Activated CD8-positive, alpha-beta memory T cell treated with anti-CD3 and anti-CD28 coated beads for 1 hour (primary cell): ENCODE measurements at places on chromosomes 13 and 19.

DNA sequence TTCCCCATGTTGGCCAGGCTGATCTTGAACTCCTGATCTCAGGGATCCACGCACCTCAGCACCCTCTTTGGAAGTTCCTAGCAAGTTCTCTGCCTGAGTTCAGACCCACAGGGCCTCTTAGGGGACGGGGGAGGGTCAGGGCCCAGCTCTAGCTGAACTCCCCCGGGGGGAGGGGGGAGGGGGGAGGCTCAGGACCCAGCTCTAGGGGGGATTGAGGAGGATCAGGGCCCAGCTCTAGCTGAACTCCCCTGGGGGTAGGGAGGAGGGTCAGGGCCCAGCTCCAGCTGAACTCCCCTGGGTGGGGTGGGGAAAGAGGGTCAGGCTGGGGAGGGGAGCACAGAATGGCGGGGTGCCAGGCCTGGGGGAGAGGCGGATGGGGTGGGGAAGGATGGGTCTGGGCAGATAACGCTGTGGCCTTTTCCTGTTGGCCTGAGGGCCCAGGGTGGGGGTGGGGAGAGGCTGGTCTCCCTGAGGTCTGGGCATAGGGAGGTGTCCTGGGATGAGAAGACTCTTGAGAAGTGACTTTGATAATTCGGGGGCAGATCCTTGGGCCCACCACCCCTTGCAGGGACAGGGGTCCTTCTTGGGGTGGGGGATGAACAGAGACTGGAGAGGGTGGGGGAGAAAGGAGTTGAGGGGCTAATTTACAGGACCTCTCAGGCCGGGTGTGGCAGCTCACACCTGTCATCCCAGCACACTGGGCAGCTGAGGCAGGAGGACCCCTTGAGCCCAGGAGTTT, 5.5 kb upstream of the PTBP1 start:
- DNase-seq: no peak

GRCh38 chr19:5380215-5380919, 39.8 kb upstream of the PTPRS start:
- no peak for DNase-seq

DNA sequence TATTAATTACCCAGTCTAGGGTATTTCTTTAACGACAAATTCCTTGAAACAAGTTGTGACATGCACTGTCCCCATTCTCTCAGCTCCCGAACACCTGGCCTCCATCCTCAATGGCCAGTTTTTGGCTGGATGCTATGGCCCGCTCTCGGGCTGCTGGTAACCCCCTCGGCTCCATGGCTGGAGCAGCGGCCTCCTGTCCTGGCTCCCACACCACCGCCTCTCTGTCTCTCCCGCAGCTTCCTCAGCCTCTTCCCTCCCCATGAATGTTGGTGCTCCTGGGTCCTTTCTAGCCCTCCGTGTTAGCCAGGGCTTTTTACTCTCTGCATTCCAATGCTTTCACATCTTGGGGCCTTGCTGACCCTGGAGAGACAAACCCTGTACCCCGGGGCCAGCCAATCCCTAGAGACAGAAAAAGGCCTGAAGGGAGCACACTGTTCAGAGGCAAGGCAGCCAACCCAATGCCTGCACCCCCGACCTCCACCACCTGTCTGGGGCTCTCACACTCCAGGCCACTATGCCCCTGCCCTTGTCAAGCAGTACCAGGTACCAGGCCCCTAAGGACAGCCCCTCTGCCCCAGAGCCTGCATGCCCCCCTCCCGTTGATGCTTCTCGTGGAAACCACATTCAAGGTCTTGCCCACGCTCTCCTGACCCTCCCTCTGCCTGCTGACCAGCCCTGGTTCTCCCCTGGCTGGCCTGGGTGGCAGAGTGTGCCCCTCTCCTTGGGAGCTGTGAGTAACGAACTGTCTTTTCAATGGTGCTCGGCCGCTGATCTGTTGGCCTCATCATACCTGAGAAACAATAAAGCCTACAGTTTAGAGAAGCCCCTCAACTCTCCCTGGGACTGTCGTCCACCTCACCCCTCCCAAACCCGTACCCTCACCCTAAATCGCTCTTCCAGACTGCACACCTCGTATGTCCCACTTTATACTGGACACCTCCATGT, 86.9 kb upstream of the GPR183 start:
- DNase-seq: no peak

GRCh38 chr13:114288157-114288591, 6.8 kb downstream of the UPF3A start:
- no peak for DNase-seq

- no peak for DNase-seq
Measured at GRCh38 chr19:45542234-45542668, 35.0 kb downstream of the VASP start.

GRCh38 chr19:41214161-41214560, 4.9 kb upstream of the AXL start:
- DNase-seq: no peak

- no peak for DNase-seq
Measured at GRCh38 chr13:36884235-36884634, 35.8 kb downstream of the SMAD9 start.

DNA sequence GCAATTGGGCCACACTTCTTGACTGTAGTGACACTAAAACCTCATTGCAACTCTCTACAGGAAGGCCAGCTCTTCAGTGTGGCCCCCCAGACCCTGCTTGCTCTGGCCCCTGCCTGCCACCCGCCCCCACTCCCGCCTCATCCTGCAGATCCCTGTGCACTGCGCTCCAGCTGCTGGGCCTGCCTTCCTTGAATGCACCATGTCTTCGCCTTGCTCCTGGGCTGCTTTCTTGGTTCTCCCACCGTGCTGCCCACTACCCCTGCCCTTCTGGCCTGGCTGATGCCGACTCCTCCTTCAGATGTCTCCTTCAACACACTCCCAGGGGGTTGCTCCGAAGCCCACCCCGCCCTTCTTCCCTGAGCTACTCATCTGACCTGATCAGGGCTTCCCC, 98.2 kb downstream of the SIPA1L3 start:
- no peak for DNase-seq

DNA sequence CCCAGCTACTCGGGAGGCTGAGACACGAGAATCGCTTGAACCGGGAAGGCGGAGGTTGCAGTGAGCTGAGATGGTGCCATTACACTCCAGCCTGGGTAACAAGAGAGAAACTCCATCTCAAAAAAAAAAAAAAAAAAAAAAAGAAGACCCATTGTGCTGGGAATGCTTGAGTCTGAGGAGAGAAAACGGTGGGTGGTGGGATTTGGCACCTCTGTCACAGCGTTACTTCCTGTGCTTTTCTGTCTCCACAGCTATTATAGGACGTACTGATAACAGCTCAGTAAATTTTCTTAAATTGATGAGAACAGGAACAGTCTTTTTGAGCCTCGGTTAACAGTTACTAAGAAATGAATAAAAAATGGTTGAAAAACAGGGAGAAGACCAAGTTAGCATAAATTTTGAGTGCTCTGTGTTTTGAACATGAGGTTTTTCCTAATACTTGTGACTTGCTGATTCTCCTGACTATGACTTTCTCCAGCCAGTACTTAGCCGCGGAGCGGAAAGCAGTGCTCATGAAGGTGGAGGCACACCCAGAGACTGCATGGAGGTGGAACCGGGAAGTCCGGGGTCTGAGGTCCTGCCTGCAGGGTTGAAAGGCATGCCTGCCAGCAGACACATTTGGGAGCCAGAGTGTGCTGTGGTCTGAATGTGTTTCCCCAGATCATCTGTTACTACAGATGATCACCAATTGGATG, 55.3 kb upstream of the TEX29 start:
- no peak for DNase-seq

GRCh38 chr13:70995338-70995737, 871.7 kb downstream of the DACH1 start:
- DNase-seq: no peak

DNA sequence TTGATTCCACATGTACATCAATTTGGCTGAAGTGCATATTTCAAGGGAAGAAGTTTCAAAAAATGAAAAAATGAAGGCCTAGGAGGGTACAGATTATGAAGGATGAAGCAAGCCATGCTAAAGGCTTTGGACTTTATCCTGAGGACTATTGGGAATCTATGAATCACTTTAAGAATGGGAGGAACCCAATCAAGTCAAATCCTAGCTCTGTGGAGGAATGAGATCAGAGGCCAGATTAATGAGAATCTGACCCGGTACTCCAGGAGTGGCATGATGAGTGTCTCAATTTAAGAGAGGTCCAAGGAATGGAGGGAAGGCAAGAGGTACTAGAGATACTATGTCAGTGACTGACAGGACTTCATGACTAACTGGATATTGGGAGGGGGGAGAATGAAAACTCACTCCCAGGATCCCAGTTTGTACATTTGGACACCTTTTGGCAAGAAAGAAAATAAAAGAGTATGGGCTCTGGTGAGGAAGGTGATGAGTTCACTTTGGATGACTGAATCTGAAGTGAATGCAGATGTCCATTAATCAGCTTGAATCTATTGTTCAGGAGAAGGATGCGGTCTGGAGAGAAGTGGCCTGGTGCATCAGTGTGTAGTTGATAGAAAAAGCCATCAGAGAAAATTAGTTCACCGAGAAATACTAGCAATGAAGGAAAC, 349.0 kb downstream of the EFNB2 start:
- no peak for DNase-seq

DNA sequence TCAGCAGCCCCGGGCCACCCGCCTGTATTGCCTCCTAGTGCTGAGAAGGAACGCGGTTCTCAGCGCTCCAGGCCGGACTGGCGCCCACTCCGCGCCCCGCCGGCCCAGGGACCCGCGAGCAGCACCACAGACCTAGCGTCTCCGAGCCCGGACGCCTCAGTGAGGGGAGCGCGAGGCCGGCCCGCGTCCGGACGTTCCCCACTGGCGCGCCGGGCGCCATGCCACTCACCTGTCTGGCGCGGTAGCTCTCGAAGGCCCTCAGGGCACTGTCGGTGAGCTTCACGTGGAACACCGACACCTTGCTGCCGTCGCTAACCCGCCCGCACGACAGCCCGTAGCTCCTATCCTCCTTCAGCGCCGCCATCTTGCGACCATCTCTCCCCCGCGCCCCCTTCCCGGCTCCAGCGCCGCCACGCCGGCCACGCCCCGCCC, at the start of gene ELL:
ELL (minus strand) TSS at position 379 of the 432 bp plus-strand sequence; CDS start at position 364, 15 bp downstream.
- DNase-seq: no peak

DNA sequence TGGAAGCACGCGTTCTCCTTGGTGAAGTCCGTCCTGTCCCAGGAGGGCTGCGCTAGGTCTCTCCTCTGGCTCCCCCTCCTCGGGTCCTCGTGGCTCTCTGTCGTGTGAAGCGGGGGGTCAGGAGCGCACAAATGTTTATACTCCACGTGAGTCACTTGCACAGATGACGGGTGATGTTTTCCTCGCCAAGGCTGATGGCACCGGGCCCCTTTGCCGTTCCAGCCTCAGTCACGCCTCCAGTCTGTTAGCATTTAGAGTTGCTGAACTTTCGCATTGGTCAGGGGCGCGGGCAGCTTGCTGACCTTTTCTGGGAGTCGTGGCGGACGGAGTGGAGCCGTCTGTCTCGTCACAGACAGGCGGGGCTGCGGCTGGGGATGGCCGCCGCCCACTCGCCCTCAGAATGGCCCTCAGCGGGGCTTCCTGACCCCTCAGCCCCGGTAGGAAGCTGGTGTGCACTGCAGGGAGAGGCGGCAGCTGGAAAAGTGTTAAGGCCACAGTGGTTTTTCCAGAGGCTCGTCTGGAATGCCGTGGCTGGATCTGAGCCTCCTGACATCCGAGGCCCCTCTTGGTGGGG, 13.7 kb downstream of the KLHL26 start:
- no peak for DNase-seq

DNA sequence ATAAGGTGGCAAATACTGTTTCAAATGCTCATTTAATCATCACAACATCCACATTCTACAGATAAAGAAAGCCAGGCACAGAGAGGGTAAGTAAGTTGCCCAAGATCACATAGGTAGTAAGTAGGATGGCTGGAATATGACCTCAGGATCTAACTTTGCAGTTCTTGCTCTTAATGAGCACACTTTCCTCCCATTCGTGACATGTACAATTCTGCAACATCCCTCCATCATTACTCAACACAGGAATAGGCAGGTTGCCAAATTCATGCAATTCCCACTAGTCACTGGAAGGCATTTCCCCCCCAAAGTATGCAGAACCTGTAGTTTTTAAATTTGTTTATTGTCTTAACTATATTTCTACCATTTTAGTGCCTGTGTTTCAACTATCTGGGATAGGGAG, 109.2 kb downstream of the OLFM4 start:
- DNase-seq: no peak

DNA sequence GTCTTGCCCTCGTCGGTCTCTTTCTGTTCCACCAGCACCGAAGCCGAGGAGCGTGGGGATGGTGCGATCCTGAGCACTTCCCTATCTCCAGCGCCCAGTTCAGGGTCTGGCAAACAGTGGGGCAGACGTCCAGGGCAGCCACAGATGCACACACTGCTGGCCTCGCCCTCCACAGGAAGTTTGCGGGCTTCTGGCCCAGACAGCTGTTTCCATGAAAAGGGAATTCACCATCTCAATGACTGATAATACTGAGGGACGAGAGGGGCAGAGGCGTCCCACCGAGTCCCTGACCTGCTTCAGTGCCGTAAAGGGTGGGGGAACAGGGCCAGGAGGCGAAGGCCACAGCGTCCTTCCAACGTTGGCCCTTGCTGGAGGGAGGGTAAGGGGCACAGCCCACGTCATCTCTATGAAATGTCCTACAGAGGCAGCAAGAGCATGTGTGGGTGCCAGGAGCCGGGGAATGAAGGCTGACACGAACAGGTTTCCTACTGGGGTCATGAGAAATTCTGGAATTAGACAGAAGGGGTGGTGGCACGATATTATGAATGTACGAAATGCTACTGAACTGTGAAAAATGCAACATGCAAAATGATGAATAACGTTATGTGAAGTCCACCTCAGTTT, 19.5 kb downstream of the SHC2 start:
- no peak for DNase-seq

- DNase-seq: no peak
Measured at GRCh38 chr13:70310396-70311119, 202.3 kb upstream of the KLHL1 start.

DNA sequence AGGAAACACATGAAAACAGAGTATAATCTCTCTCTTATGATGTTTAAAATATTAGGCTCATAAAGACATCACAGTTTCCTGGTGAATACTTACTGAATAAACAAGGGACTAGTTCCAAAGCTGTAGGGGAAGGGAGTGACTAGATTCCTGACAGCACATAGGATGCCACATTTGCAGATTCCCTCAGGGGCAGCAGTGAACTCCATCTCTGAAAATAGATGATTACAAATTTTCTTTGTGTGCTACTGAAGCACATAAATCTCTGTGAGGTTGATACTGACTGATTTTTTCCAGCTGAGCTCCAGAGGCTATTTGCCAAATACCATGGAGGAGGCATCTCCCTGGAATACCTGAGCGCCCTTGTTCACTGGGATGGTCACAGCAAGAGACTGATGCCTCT, 77.3 kb downstream of the FGF9 start:
- DNase-seq: no peak

- DNase-seq: peak; percentile 69
Measured at GRCh38 chr19:10797541-10798256, 38.3 kb downstream of the TMED1 start.

DNA sequence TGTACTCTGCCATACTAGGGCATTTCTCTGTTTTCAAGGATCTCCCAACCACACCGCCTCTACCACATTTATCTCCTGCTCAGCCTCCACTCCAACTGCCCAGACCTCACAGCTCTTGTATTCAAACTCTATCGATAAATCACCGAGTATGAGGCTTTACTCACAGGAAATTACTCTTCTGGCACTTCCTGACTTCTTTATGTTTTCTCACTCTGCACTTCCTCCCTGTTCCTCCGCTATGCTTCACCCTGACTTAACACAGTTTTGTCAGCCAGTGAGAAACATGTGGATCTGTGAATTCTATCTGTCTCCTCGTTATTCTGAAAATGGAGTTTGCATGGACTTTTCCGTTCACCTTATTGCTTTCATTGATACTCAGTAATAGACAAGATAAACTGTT, 2.6 kb upstream of the CARD8 start:
- no peak for DNase-seq

GRCh38 chr13:110426735-110427134, 119.7 kb downstream of the COL4A2 start:
- no peak for DNase-seq

- DNase-seq: no peak
Measured at GRCh38 chr13:30038884-30039283, 188.5 kb upstream of the UBL3 start.
